ENCODE measurements at places on chromosomes 4 and X.

GRCh38 chr4:187992971-187993370 is 2.6 kb upstream of the ZFP42 start:
- DNase-seq = no peak

DNA sequence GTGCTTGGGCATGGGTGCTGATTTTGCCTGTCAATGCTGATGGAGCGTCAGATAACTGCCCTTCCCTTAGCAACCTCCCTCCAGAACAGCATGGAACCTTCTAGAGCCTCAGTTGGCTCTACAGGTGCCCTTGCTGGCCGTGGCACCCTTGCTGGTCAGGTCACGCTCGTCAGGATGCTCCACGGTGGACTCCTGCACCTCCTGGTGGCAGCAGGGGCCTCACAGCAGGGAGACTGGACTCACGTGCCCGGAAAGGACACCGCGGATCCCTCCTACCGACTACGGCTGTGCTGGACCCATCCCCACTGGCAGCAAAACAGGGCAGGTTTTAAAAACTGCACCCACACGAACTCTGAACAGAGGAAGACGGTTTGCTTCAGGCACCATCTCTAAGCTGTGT is 82.1 kb upstream of the AFAP1 start:
- no peak for DNase-seq

DNA sequence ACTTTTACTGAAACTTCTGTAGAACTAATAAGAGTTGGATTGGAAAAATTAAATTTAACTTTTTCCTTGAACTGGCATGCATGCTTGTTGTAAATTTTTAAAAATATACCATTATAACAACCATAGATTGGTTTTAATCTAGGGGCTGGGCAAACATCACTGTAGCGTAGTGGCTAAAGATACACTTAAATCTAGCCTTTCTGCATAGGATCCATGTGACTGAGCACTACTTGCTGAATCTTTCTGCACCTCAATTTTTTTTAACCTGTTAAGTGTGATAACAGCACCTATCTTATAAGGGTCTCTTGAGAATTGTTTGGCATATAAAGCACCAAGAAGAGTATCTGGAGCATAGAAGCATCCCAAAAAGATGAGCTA is 4.1 kb downstream of the ANXA10 start:
- DNase-seq = no peak

GRCh38 chrX:148741441-148741840 is 241.0 kb downstream of the AFF2 start:
- no peak for DNase-seq

- no peak for DNase-seq
Observed at GRCh38 chr4:153485860-153486259, 19.7 kb downstream of the TMEM131L start.

- no peak for DNase-seq
Observed at GRCh38 chrX:129230850-129231512, 292.3 kb downstream of the SMARCA1 start.

DNA sequence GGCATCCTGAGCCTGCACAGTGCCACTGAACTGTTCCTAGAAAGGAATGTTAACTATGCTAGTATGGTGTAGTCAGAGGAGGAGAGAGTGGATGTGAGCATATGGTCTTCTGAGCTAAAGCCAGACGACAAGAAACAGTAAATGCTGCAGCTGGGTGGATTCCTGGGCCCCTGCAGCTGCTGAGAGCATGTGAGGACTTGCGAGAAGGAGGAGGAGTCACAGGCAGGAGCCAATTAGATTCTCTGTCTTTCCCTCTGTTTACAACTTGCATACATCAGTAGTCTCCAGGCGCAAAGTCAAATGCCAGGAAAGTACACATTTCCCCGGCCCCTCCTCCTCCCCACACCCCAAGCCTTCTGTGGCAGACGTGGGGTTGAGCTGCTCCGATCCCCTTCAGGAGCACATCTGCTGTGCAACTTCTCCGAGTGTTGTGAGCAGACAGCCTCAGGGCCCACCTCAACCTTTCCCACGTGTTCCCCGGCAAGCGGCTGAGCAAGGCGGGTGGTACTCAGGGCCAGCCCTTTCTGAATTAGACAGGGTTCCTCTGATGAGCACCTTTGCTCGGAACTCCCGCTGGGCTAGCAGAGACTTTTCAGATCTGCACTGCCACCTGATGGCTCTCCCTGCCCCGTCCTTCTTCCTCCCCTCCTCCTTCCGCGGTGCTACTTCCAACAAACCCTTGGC is 108.7 kb upstream of the ATP6AP2 start:
- no peak for DNase-seq

GRCh38 chrX:10526451-10526850 is 93.9 kb downstream of the MID1 start:
- DNase-seq = no peak

DNA sequence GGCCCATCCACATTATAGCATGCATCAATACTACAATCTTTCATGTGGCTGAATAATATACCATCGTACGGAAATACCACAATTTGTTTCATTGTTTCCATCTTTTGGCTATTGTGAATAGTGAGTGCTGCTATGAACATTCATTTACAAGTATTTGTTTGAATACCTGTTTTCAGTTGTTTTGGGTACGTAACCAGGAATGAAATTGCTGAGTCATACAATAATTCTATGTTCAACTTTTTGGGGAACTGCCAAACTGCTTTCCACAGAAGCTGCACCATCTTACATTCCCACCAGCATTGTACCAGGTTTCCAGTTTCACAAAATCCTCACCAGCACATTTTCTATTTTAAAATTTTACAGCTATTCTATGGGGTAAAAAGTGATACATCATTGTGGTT is 28.5 kb upstream of the MANBA start:
- DNase-seq = no peak

DNA sequence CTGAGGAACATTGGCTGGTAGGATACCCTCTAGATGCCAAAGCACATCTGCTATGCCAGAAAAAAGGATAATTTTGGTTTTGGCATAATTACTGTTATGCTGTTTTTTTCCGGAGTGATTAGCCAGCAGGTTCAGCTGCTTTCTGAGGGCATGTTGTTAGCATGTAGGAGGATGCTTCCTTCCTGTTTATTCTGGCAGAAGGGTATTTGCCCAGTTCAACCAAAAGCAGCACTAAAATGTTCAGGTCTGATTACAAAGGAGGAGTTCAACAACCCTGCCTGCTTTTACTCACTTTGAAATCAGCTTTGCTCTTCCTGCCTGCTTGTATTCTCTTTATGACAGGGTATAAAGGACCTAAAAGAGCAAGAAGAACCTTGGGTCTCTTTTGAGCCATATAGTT is 21.9 kb downstream of the ERCC6L start:
- DNase-seq = no peak

GRCh38 chr4:39812500-39812899 is 114.6 kb downstream of the UBE2K start:
- DNase-seq = no peak

DNA sequence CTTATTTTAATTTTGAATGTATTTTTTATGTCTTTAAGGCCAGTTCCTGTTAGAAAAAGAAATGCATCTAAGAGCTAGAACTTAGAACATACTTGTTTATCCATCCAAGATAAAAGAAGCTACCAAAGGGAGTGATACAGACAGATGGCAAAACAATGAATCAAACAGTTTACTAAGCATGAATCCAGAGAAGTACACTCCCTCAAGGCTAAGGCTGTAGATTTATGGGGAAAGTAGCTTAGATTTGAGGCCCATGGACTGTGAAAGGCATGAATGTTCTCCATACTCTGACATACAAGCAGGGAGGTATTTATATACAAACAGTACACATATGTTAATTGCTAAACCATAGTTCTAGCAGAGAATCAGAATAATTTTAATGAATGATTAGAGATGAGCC is 255.3 kb upstream of the NRK start:
- no peak for DNase-seq
